ENCODE measurements at places on chromosomes 7 and 10. TPM values are rescaled to one million over a fixed set of nuclear protein-coding genes. Genes with fewer than 3 reads are reported as not detected.
A peak's percentile ranks its signal among the peaks of the same experiment; 100 is the strongest.

DNA sequence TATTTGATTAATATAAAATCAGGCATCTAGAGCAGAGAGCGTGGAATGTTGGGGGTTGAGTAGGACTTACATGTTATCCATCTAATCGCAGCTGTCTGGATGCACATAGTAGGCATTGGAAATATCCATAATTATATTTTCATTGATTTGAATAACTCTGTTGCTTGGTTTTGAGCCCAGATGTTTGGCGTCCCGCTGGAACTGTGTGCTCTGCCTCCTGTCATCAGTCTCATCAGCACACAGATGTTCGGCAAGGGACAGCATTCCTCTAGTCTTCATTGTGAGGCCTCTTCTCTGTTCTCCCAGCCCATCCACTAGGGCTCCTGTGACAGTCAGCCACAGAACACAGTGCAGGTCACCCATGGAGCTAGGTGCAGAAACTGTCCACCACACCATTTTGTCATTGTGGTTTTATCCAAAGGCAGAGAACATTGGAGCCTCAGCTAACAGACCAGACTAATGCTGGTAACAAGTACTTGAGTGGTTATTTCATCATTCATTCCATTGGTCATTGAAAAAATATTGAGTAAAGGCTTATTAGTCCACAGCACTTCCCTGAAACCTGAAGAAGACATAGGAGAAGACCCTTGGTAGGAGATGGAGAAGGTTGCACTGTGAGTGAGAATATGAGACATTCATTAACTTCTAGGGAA is 927.4 kb downstream of the LRMDA start:
- no peaks in the 10 kb centered on the region for H3K36me3 ChIP-seq
- no peak overlapping the region for H3K27ac ChIP-seq
- peaks cover 5% of the 10 kb centered on the region for H3K4me1 ChIP-seq
- H3K27me3 ChIP-seq, result no peaks in the 10 kb centered on the region
- H3K4me3 ChIP-seq, result no peak overlapping the region

- no peaks in the 10 kb centered on the region for H3K4me1 ChIP-seq
- H3K27ac ChIP-seq, result no peak overlapping the region
- H3K4me3 ChIP-seq, result no peak overlapping the region
- H3K27me3 ChIP-seq, result no peaks in the 10 kb centered on the region
- DNase-seq, result peak; percentile 62
Measured at GRCh38 chr7:5607951-5608656, 173.4 kb downstream of the RNF216 start.

DNA sequence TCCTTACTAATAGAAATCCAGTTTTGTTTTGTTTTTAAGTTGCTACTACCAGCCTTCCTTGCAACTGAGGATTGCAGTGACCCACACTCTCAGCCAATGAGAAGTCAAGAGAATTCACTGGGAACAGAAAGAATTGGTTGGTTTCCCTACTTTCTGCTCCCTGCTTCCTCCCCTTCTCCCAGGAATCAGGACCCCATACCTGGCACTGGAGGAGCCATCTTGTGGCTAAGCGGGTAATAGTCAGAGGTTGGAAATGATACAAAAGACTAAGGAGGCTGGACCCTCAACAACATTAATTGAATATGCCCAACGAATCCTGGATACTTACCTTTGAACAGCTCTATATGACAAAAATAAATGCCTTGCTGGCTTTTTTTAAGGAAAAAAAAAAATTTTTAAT is 6.3 kb downstream of the TMEM176A start:
- H3K36me3 ChIP-seq, result no peaks in the 10 kb centered on the region
- no peak for DNase-seq
- H3K4me1 ChIP-seq, result no peaks in the 10 kb centered on the region
- H3K27ac ChIP-seq, result no peak overlapping the region
- H3K4me3 ChIP-seq, result no peak overlapping the region
- no peaks in the 10 kb centered on the region for H3K27me3 ChIP-seq

DNA sequence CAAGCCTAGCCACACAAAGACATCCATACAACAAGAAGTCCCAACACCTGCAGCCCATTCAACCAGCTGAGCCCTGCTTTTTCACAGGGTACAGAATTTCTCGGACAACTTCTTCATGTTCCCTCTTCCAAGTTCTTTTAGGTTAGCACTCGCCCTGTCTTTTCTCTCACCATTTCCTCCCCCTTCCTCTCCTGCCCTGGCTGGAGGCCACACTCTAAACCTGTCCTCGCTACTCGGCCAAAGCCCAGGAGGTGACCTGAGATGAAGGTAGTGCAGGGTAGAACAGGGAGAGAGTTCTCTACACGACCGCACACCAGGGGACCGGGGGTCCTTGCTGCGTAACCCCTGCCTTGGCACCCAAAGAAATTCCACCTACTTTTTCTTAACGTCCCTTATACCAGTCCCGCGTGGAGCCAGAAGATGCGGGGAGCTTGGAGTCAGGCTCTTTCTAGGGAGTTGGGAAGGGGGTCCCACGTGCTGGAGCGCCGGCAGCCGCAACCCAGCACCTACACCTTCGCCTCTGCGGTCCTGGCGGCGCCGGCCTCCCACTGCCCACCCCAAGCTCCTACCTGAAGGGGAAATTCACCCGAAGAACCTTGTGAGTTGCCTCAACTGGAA is 16.0 kb upstream of the DLX6 start:
- DNase-seq, result no peak
- no peaks in the 10 kb centered on the region for H3K27me3 ChIP-seq
- H3K4me3 ChIP-seq, result no peak overlapping the region
- no peaks in the 10 kb centered on the region for H3K36me3 ChIP-seq
- no peak overlapping the region for H3K27ac ChIP-seq

DNA sequence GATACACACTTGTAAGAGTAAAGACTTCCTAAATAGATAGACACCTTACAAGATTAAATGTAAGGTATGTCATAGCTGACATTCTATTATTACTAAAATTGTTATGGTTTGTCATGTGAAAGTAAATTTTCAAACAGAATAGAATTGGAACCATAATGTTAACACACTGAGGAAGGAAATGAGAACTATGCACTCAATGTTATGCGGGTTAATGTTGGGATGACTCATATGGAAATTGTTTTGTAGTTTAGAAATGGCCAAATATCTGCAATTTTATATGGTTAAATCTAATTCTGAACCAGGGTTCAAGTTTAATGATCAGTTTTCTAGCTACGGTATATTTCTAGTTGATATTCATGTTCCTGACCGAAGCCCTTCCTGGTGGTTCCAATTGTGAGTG is 214.2 kb upstream of the ADO start:
- H3K27me3 ChIP-seq, result no peaks in the 10 kb centered on the region
- no peak overlapping the region for H3K4me3 ChIP-seq
- H3K27ac ChIP-seq, result no peak overlapping the region
- no peak for DNase-seq

Gene LRIT1
- not detected for total RNA-seq

Gene VAX1
- total RNA-seq, result not detected

Gene FAM180A
- 28.9 TPM for total RNA-seq

Gene FGF8
- total RNA-seq, result not detected

Gene PAPOLB
- total RNA-seq, result under 0.01 TPM

Gene SPDYE16
- 0.36 TPM for total RNA-seq

All from osteoblast (primary cell).